ENCODE measurements at places on chromosomes 2 and 18.
A peak's percentile ranks its signal among the peaks of the same experiment; 100 is the strongest.

DNA sequence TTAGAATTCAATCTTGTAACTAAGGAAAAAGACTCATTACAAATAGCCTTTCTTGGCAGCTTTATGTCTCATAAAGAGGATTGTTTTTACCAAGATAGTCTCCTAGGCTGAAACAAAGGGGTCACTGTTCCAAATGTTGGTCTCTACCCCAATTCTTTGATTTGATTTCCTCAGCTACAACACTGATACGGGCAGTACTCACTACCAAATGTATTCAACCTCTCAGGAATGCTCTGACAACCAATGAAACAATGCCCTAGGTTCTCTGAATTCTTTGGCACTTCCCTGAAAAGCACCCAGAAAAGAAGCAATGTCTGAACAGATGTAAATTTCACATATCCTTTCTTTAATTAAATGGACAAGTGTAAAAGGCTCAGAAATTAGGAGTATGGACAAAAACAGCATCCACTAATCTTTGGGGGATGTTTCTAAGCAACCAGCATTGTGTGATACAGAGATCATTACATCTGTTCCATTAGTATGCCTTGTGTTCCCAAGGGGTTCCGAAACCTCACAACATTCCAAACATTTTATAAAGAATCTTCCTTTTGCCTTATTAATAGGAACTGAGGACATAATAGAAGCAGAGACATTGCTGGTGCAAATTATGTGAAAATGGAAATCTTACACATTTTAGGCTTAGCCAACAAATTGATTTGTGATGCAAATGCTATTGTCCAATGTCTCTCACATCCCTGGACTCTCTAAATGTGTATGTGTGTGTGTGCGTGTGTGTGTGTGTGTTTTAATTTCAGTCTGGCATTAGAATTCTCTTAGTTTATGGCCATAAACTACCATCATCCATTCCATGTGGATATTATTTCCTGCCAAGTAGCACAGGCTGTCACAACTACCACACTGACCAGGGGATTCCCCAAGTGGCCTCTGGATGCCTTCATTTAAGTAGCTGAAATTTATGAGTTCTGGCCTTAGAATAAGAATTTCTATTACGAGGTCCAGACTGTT is 276.0 kb downstream of the MTX2 start:
- no peak for DNase-seq

GRCh38 chr2:46647041-46647440 is 167.7 kb downstream of the TMEM247 start:
- no peak for DNase-seq

DNA sequence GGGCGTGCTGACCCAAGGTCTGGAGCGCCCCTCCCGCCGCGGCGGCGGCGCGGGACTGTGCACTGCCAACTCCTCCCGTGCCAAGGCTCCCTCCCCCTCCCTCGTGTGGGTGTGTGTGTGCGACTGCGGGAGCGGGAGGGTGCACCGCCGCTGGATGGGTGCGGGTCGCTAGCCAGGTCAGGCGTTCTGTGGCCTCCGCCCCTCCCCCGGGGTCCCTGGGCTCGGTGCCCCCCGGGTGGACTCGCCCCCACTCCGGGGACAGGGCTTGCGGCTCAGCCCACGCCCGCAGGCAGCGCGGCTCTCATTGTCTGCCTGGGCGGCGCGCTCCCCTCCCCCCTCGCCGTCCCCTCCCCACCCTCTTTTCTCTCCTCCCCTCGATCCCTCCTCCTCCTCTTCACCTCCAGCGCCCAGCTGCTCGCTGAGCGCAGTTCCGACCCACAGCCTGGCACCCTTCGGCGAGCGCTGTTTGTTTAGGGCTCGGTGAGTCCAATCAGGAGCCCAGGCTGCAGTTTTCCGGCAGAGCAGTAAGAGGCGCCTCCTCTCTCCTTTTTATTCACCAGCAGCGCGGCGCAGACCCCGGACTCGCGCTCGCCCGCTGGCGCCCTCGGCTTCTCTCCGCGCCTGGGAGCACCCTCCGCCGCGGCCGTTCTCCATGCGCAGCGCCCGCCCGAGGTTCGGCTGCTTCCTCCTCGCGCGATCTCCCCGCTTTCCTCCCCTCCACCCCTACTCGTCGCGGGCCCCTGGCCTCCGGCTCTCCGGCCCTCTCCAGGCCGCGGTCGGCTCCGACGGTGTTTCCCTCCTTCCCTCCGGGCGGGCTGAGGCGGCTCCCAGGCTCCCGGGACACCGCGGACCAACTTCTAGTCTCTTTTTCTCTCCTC is at the start of gene GATA6:
Gene GATA6, plus strand, starts transcription at position 579 of the 878 bp plus-strand sequence. CDS start 1,556 bp downstream, outside the sequence.
- DNase-seq = peak; percentile 36

DNA sequence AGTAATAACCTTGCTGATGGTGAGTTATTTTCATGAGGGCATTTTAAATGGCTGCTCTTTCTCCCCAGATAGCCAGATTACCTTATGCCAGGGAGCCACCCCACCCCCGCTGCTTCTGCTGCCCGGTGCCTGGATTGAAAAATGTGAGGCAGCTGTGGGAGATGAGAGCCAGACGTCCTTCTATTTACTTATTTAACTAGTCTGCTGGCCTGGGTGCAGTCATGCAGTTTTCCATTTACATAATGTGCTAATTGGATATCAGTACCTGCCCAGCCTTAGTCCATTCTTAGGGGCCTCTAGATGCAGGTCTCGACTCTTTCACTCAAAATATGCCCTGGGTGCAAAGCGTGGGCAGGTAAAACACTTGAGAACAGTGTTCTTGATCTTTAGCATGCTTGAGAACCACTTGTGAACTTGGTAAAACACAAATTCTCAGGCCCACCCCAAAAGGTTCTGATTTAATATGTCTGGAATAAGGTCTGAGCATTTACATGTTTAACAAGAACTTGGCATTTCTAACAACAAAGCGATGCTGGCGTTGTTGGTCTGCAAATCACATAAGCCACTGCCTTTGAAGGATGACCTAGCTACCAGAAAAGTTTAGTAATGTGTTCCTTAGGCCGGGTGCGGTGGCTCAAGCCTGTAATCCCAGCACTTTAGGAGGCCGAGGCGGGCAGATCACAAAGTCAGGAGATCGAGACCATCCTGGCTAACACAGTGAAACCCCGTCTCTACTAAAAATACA is 154.3 kb downstream of the NRP2 start:
- DNase-seq = no peak

GRCh38 chr2:108171657-108172056 is 68.1 kb upstream of the SULT1C3 start:
- DNase-seq = no peak

DNA sequence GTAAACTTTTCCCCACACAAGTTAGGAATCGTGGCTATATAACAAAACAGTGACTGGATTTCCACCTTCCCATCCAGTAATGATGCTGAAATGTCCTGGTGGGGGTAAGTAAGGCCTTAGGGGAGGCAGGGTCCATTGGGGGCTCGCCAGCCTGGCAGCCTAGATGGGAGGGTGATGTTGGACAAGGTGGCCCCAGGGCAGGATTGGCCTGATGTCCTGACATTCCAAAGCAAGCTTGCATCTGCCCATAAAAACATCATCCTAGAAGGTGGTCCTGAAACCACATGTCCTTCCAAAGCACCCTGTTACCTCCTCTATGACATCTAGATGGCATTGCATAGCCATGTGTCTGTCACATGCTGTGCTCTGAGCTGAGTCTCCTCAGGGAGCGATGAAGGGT is 54.1 kb upstream of the RAB6C start:
- no peak for DNase-seq

GRCh38 chr2:152396763-152397162 is 61.8 kb downstream of the FMNL2 start:
- DNase-seq = no peak

- no peak for DNase-seq
These were observed 1.6 kb downstream of the TSHZ1 start for GRCh38 chr18:75211953-75212750.

GRCh38 chr2:54704238-54704637 is 19.2 kb upstream of the EML6 start:
- DNase-seq = no peak

DNA sequence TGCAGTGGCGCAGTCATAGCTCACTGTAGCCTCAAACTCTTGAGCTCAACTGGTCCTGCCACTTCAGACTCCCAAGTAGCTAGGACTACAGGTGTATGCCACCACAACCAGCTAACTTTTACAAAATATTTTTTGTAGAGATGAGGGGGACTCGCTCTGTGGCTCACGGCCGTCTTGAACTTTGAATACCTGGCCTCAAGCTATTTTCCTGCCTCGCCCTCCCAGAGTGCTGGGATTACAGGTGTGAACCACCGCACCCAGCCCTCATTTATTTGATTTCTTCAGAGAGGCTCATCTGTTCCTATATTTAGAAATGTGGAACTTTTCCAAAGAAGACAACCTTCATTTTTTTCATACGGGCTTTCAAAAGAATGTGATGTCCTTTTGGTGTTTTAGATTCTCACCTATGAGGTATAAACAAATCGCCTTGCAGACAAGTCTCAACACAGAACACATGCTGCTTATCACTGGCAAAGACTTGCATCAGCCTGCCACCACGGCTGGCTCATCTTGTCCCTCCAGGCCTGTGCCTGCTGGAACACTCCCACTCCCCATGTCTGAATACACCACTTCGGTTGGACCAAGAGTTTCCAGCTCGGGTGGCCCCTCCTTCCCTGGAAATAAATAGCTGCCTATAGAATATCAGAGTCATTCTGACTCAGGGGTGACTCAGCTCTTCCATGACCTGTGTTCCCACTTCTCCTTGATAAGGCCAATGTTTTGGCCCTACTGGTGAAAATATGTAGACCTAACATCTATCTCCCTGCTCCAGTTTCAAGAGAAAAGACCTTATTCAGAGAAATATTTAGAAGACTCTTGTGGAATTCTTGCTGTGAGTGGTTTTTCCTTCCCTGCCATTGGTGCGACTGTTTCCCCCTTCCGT is 202.6 kb downstream of the TGIF1 start:
- peak; percentile 44 for DNase-seq

DNA sequence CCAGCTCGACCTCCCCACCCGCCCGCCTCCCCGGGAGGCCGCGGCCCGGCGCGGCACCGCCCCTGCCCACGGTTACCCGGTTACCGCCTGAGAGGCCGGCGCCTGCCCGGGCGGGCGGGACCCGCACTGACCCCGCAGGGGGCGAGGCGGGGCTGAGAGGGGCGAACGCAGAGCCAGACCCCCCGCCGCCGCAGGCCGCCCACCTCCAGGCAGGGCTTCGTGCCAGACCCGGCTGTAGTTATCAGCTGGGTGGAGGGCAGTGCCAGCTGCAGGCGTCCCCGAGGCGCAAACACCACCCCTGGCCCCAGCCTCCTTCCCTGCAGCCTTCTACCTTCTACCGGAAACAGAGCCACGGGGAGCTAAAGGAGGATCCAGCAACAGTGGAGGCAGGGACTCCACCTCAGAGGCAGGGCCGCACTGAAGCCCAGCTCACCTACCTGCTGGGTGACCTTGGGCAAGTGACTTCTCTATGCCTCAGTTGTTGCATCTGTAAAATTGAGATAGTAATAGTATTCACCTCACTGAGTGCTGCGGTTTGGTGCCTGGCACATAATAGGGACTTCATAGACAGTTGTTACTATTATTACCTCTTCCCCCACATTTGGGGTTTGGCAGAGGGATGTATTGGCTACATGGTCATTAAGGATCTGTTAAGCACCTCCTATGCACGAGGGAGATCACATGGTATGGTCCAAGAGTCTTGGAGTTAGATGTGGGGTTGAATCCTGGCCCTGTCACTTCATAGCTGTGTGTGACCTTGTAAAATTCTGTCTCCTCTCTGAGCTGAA is 231.6 kb upstream of the SMAD2 start:
- DNase-seq = no peak

- no peak for DNase-seq
These were observed 39.2 kb downstream of the EPAS1 start for GRCh38 chr2:46336283-46336959.

DNA sequence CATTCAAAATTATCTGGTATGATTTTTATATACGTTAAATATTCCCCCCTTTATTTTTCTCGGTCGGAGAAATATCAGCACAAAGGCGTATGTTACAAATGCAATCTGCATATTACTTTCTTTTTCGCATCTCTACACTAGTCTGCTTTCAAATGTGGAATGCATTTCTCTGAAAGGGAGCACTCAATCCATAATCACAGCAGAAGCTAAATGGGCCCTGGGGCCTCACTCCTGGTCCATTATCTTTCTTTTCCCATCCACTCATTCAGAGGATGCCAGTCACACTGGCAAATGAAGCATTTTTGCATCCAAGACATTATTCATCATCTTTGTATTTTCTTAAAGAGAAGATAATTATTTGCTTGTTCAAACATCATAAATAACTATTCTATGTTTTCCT is 295.2 kb upstream of the LRP1B start:
- no peak for DNase-seq

All from GM04503 (cell line).